Uterus (tissue), 4 donors: ENCODE measurements at places on chromosomes 5 and 9. TPM values are rescaled to one million over a fixed set of nuclear protein-coding genes. Genes with fewer than 3 reads are reported as not detected.
A peak's percentile ranks its signal among the peaks of the same experiment; 100 is the strongest.

Gene MPDZ
- 52.9 TPM for total RNA-seq

Gene CNTFR
- total RNA-seq: not detected

Gene LRRC19
- total RNA-seq: not detected

DNA sequence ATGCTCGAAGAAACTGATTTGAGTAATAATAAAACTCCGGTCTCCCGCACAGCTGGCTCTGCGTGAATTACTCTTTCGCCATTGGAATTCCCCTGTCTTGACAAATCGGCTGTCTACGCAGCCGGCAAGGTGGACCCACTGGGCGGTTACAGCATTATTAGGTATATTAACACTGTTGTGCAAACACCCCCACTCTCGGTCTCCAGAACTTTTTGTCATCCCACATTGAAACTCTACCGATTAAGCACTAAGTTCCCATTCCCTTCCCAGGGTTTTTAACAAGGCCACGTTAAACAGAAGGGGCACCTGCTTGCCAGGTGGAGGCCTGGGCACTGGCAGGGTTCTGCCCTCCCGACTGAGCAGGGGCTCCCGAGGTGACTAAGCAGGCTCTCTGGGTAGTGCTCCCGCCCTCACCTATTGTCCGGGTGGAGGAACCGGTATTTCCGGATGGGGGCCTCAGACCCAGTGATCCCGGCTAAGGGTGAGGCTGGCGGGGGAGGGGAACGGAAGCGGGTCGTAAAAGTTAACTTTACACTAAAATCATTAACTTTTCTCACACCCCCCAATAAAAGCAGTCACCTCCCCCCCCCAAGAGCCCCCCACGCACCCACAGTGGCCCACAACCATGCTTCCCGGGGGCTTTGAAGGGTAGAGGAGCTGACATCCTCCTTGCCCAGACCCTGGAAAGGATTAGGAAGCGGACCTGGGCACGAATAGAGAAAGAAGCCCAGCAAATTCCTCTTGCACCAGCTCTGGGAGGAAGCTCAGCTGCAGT, 53.5 kb upstream of the TJP2 start:
- peak; percentile 31 for DNase-seq
- peak overlapping the region; percentile 48 for H3K27ac ChIP-seq
- no peaks in the 10 kb centered on the region for H3K4me1 ChIP-seq
- no peaks in the 10 kb centered on the region for H3K36me3 ChIP-seq

Gene RNF38
- total RNA-seq: 33.3 TPM

DNA sequence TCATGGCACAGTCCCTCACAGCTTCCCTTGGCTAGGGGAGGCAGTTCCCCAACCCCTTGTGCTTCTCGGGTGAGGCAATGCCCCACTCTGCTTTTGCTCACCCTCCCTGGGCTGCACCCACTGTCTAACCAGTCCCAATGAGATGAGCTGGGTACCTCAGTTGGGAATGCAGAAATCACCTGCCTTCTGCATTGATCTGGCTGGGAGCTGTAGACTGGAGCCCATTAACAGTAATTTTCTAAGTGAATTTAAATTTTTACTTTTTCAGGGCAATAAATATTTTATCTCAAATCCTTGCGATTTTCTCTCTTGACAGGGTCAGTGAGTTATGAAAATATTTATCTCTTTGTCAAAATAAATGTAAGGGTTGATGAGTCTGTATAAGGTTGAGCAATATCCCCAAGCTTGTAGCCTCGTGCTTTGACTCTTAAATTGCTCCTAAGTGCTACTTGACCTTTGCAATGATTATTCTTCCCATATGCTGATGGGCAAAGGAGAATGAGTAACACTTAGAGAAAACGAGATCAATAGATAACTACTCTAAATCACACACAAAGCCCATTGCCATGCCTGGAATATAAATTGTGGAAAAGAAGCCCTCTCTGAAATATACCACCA, 82.1 kb upstream of the MOCS2 start:
- no peak overlapping the region for H3K4me3 ChIP-seq
- no peak for DNase-seq
- no peak overlapping the region for H3K27ac ChIP-seq
- H3K36me3 ChIP-seq: no peaks in the 10 kb centered on the region

- no peaks in the 10 kb centered on the region for H3K36me3 ChIP-seq
- peak overlapping the region; percentile 65 for H3K27ac ChIP-seq
- H3K4me3 ChIP-seq: no peak overlapping the region
- peaks cover 5% of the 10 kb centered on the region for H3K4me1 ChIP-seq
- no peak for DNase-seq
Measured at GRCh38 chr5:124661317-124662141, 84.9 kb downstream of the ZNF608 start.

DNA sequence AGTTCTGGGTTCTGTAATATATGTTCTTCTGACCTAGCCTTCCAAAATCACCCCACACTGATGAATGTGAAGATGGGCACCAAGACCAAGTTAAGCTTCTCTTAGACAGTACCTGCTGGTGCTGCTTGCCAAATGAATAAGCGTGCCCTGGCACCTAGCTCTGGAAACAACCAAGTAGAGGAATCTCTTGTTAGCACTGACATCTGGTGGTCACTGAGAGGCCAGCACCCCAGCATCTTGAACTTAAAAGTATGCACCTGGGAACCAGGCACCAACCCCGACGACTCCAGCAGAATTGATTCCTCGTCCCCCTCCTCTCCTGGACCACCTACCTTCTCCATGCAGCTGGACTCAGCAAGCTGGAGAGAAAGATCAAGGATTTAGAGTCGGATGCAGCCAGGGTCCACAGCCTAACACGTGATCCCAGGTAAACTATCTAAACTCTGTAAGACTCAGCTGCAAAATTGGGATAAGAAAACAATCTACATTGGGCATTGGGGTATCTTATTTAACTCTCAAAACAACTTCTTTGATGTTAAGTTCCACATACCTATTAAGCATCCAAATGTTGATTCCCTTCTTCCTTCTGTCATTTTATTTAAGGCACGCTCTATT, 89.8 kb downstream of the SLC1A3 start:
- H3K27me3 ChIP-seq: no peaks in the 10 kb centered on the region
- no peak for DNase-seq
- H3K4me1 ChIP-seq: no peaks in the 10 kb centered on the region
- H3K36me3 ChIP-seq: no peaks in the 10 kb centered on the region
- H3K27ac ChIP-seq: no peak overlapping the region

- H3K36me3 ChIP-seq: no peaks in the 10 kb centered on the region
- no peaks in the 10 kb centered on the region for H3K27me3 ChIP-seq
- H3K27ac ChIP-seq: no peak overlapping the region
Measured at GRCh38 chr5:156393980-156394379, 67.0 kb downstream of the SGCD start.

Gene SLC36A2
- not detected for total RNA-seq

Gene RNF183
- total RNA-seq: not detected

- no peak overlapping the region for H3K4me3 ChIP-seq
- H3K4me1 ChIP-seq: no peaks in the 10 kb centered on the region
- H3K27ac ChIP-seq: no peak overlapping the region
- no peaks in the 10 kb centered on the region for H3K36me3 ChIP-seq
- no peaks in the 10 kb centered on the region for H3K27me3 ChIP-seq
Measured at GRCh38 chr9:78320875-78321496, 24.1 kb downstream of the PSAT1 start.

Gene NOXA1
- 2.3 TPM for total RNA-seq

Gene CCDC112
- 28.5 TPM for total RNA-seq

- H3K27ac ChIP-seq: no peak overlapping the region
- H3K27me3 ChIP-seq: no peaks in the 10 kb centered on the region
- no peaks in the 10 kb centered on the region for H3K36me3 ChIP-seq
- no peak overlapping the region for H3K4me3 ChIP-seq
Measured at GRCh38 chr5:151240924-151241635, 11.9 kb upstream of the GM2A start.

- H3K4me3 ChIP-seq: no peak overlapping the region
- H3K36me3 ChIP-seq: no peaks in the 10 kb centered on the region
- no peak for DNase-seq
Measured at GRCh38 chr9:133351526-133351907, 3.5 kb downstream of the RPL7A start.

Gene TNFSF15
- 3.3 TPM for total RNA-seq

- no peak overlapping the region for H3K4me3 ChIP-seq
- H3K27me3 ChIP-seq: no peaks in the 10 kb centered on the region
- no peak for DNase-seq
- H3K4me1 ChIP-seq: peaks cover 6% of the 10 kb centered on the region
- no peaks in the 10 kb centered on the region for H3K36me3 ChIP-seq
Measured at GRCh38 chr5:156322666-156323065, 4.3 kb upstream of the SGCD start.

Gene IL13
- not detected for total RNA-seq

Gene SH3TC2
- 2.3 TPM for total RNA-seq

Gene EDIL3
- total RNA-seq: 29.7 TPM

Gene HAPLN1
- not detected for total RNA-seq

DNA sequence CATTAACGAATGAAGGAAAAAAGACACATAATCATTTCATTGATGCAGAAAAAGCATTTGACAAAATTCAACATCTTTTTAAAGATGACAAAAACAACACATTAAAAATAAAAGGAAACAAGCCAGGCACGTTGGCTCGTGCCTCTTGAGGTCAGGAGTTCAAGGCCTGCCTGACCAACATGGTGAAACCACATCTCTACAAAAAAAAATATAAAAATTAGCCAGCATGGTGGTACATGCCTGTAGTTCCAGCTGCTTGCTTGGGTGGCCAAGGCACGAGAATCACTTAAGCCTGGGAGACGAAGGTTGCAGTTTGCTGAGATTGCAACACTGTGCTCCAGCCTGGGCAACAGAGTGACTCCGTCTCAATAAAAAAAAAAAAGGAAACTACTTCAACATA, 77.0 kb downstream of the ERCC6L2 start:
- no peaks in the 10 kb centered on the region for H3K36me3 ChIP-seq
- H3K4me1 ChIP-seq: no peaks in the 10 kb centered on the region
- no peaks in the 10 kb centered on the region for H3K27me3 ChIP-seq
- H3K4me3 ChIP-seq: no peak overlapping the region
- H3K27ac ChIP-seq: no peak overlapping the region
- DNase-seq: no peak

DNA sequence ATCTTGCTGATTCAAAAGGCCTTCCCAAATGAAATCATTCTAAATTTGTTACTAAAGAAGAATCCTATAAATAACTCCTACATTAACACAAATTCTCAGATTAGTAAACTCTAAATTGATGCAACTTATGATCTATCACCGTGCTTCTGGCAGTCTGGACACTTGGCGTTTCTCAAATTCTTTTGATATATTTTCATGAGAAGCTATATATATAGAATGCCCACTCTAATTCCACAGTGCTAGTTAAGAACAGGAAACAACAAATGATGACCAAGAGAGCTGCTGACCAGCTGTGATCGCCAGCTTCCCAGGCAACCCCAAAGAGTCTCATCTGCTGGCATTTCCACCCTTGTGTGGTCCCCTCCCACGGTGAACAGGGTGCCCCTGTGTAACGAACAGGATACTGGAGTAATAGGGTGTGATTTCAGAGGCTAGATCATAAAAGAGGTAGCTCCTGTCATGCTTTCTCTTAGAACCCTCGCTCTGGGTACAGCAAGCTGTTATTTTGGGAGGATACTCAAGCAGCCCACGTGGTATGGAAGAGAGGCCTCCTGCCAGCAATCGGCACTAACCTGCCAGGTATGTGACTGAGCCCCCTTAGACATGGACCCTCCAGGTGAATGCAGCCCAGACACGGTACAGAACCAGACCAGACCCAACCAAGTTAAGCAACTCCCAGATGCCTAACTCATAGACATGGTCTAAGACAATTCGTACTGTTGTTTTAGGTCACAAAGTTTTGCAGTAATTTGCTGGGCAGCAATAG, 64.7 kb downstream of the CDC14B start:
- H3K27ac ChIP-seq: no peak overlapping the region
- H3K36me3 ChIP-seq: no peaks in the 10 kb centered on the region
- no peaks in the 10 kb centered on the region for H3K4me1 ChIP-seq
- no peak overlapping the region for H3K4me3 ChIP-seq
- no peaks in the 10 kb centered on the region for H3K27me3 ChIP-seq

DNA sequence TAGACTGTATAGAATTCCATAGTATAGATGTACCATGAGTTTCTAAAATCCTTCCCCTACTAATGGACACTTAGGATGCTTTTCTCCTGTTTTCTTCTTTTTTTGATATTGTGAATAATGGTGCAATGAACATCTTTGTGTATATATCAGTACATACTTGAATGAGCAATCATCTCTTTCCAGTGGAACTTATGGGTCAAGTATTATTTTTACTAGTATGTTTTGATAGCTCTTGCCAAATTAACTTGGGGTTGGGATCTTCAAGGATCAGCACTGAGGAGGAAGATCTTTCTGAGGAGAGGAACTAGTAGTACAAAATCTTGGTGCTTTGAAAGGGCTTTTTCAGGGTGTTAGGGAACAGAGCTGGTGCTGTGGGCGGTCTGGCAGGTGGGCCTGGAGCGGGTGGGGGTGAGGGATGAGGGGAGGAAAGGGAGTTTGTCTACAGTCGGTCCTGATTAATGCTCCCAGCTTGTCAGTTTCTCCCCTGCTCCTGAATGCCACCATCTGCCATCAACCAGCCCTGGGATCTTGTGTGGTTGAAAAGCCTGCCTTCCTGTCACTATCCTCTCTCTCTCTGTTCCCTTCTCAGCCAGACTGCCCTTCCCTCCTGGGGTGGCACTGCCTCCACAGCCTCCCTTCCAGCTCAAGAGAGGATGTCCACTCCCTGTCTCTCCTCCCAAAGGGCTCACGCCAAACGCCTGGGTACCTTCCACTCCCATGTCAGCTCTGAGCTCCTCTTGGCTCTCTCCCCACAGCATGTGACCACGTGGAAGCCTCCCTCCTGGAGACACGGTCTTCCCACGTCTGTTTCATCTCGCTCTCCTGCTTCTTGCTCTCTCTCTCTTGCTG, 185.9 kb downstream of the DAB2IP start:
- no peaks in the 10 kb centered on the region for H3K36me3 ChIP-seq
- no peaks in the 10 kb centered on the region for H3K27me3 ChIP-seq
- H3K4me1 ChIP-seq: peaks cover 14% of the 10 kb centered on the region
- DNase-seq: peak; percentile 89

DNA sequence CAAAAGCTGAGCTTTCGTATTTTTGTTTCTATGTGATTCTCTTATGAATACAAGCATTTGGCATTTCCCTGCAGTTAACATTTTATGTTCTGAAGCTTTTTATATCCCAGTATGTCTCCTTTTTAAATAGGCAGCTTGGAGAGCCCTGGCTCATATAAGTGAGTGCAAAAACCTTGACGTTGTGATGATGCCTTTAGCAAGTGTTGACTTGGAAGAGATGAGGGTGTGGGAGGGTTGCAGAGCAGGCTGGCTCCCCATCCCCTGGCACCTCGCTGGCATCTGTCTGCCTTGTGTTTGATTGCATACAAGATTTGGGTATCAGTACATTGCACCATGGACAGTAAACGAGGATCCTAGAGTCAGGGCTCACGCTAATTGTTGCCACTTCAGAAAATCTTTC, 42.1 kb upstream of the DIRAS2 start:
- H3K36me3 ChIP-seq: no peaks in the 10 kb centered on the region
- no peaks in the 10 kb centered on the region for H3K27me3 ChIP-seq
- no peak overlapping the region for H3K4me3 ChIP-seq
